HepG2 (cell line): ENCODE measurements at places on chromosomes 13 and 19. TPM values are rescaled to one million over a fixed set of nuclear protein-coding genes. Genes with fewer than 3 reads are reported as not detected.
A peak's percentile ranks its signal among the peaks of the same experiment; 100 is the strongest.

GRCh38 chr13:110423689-110424302 is 116.7 kb downstream of the COL4A2 start:
- no peak overlapping the region for H3K4me3 ChIP-seq
- H3K27ac ChIP-seq, result no peak overlapping the region
- H3K27me3 ChIP-seq, result no peaks in the 10 kb centered on the region
- DNase-seq, result no peak
- H3K4me1 ChIP-seq, result no peaks in the 10 kb centered on the region

DNA sequence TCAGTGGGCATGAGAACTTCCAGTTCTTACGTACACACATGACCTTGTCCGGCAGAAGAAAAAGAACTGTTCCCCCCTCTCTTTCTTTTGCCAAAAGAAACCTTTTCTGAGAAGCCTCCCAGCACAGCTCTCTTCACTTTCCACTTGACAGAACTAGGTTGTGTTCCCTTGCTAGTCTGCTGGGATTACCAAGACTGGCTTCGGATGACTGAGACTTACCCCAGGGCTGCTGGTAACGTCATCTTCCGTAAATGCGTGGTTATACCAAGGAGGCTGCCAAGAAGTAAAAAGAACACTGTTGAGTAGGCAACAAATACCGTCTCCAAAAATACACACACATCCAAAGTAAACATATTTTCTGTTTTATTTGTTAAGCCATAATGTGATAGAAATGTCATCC is 908.2 kb downstream of the EFNB2 start:
- H3K4me3 ChIP-seq, result no peak overlapping the region
- no peaks in the 10 kb centered on the region for H3K4me1 ChIP-seq
- DNase-seq, result no peak
- no peaks in the 10 kb centered on the region for H3K36me3 ChIP-seq
- no peak overlapping the region for H3K27ac ChIP-seq

GRCh38 chr19:58021541-58022282 is 12.1 kb upstream of the ZSCAN1 start:
- H3K36me3 ChIP-seq, result no peaks in the 10 kb centered on the region
- peak; percentile 53 for DNase-seq
- no peak overlapping the region for H3K27ac ChIP-seq
- H3K4me3 ChIP-seq, result no peak overlapping the region
- no peaks in the 10 kb centered on the region for H3K4me1 ChIP-seq

DNA sequence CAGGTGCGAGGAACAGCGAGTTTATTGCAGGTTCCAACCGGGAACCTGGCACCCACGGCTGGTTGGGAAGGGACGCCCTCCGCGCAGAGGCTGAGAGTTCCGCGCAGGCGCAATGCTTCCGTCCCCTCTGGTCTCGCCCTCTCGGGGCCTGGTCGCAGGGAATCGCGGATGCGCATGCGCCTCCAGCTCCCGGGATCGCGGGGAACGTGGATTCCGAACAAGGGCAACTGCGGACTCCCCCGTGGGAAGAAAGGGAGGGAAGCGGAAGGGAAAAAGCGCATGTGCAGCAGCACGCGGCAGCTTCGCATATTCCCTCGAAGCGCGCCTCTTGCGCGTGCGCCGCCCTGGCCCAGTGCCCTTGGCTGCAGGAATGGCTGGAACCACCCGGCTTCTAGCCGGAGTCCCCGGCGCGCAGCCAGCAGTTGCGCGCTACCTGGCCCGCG is 1.1 kb downstream of the TSSK6 start:
- no peaks in the 10 kb centered on the region for H3K27me3 ChIP-seq
- H3K4me1 ChIP-seq, result peaks cover 17% of the 10 kb centered on the region
- DNase-seq, result no peak
- H3K27ac ChIP-seq, result no peak overlapping the region
- H3K36me3 ChIP-seq, result peaks cover under 1% of the 10 kb centered on the region; the same call in 1 of the 2 replicates
- H3K4me3 ChIP-seq, result no peak overlapping the region

Gene PSG6
- not detected in 2 replicates for total RNA-seq

DNA sequence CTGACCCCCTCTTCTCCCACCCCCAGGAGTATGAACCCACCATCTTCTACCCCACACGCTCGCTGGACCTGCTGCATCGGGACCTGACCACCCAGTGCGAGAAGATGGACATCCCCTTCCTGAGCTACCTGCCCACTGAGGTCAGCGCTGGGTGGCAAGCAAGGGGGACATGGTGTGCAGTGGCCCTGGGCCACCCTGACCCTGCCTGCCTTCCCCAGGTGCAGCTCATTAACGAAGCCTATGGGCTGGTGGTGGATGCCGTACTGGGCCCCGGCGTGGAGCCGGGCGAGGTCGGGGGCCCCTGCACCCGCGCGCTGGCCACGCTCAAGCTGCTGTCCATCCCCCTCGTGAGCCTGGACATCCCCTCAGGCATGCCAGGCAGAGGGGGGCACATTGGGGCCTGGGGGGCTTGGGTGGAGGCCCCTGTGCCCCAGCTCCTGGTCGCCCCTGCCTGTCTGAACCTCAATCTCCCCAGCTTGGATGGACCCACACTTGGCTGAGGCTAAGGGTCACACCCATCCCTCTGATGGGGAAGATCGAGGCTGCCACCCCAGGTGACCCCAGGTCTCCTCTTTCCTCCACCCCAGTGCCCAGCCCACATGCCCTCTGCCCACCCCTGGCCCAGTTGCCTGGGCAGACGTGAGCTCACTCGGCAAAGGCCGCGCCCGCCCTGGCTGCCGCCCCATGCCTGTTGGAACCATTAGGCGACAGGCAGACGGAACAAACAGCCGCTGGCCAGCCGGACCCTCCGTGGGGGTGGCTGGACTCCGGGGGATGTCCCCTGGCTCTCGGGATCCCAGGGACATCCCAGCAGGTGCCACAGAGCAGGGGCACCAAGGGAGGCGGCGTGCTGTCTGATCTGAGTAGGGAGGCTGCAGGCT is 2.5 kb upstream of the CILP2 start:
- H3K4me3 ChIP-seq, result no peak overlapping the region
- no peak overlapping the region for H3K27ac ChIP-seq
- H3K4me1 ChIP-seq, result peaks cover 9% of the 10 kb centered on the region; the same call in 1 of the 2 replicates
- H3K27me3 ChIP-seq, result 0 out of 3 replicates have a peak, but pooled peaks cover 6% of the 10 kb centered on the region

DNA sequence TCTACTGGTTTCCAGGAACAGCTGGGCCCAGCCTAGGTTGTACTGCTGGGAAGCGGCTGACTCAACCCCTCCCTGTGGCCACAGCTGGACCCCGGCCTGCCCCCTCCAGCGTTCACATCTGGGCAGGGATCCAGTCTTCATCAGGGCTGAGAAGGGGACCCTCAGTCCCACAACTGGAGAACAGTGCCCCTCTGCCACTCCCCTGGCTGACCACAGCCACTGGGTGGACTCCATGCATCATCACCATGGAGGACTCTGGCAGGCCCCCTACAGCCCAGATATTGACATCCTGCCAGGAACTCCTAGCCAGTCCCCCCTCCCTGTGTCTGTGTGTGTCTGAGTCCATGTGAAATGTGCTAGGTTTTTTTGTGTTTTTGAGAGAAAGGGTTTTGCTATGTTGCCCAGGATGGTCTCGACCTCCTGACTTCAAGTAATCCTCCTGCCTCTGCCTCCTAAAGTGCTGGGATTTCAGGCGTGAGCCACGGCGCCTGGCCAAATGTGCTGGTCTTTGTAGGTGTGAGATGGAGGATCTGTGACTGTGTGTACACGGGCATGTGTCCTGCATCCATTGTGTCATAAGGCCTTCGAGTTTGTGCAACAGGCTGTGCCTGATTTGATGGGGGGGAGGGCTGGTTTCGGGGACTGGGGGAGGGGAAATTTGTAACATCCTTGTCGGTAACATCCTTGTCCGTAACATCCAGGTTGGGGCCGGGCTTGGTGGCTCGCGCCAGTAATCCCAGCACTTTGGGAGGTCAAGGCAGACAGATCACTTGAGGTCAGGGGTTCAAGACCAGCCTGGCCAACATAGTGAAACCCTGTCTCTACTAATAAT is 4.0 kb upstream of the HOOK2 start:
- DNase-seq, result peak; percentile 61
- H3K27me3 ChIP-seq, result no peaks in the 10 kb centered on the region; the same call in 2 of the 3 replicates
- H3K4me1 ChIP-seq, result peaks cover 61% of the 10 kb centered on the region
- H3K27ac ChIP-seq, result no peak overlapping the region

DNA sequence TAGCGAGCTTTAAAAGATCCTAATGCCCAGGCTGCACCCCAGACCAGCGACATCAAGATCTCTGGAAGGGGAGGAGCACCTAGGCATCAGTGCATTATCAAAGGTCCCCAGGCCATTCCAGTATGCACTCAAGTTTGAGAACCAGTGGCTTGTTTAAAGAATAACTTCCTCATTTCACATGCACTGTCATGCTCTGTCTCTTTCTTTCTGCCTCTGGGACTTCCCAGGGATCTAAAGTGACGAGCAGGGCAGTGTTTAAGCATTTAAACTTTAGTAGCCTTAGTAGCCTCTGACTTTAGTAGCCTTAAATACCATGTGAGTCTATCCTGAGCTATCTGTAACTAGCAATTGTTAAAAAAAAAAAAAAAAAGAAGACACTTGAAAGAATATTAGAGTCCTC is 8.9 kb upstream of the FARP1 start:
- no peak for DNase-seq
- H3K4me1 ChIP-seq, result peaks cover 15% of the 10 kb centered on the region
- H3K27ac ChIP-seq, result no peak overlapping the region

- no peak for DNase-seq
- peaks cover 13% of the 10 kb centered on the region for H3K4me1 ChIP-seq
- peaks cover 46% of the 10 kb centered on the region for H3K36me3 ChIP-seq
- no peaks in the 10 kb centered on the region for H3K27me3 ChIP-seq
- no peak overlapping the region for H3K4me3 ChIP-seq
- H3K27ac ChIP-seq, result no peak overlapping the region
Measured at GRCh38 chr19:46368116-46368515, 21.2 kb downstream of the PPP5C start.

DNA sequence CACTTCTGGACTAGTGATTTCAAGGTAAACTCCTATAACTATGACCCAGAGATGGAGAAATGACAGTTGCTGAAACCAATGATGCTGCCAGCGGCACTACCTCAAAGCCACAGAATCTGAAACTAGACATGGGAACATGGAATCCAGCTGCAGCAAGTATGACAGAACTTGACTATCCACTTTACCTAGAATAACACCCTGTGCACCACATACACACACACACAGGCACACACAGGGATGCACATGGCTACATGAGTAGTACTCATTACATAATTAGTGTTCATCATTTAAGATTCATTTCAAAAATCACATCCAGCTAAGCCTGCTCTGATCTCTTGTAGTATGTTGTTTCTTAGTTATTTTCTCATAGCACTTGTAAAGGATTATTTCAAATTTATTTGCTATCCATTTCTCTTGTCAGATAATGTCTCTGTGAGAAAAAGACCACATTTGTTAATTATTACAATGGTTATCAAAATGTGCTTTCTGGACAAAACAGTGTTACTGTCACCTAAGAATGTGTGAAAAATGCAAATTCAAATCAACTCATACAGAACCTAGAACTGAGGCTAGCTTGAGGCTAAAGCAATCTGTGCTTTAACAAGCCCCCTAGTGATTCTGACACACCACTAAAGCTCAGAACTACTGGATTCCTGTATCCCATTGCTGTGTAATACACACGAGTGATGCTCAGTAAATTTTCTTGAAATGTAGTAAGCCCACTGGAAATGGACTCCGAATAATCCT is 59.4 kb downstream of the WTIP start:
- no peaks in the 10 kb centered on the region; the same call in 1 of the 2 replicates for H3K27me3 ChIP-seq
- H3K36me3 ChIP-seq, result no peaks in the 10 kb centered on the region
- no peak overlapping the region for H3K27ac ChIP-seq
- H3K4me1 ChIP-seq, result no peaks in the 10 kb centered on the region
- DNase-seq, result no peak
- H3K4me3 ChIP-seq, result no peak overlapping the region

GRCh38 chr19:35852029-35852780 is at the start of gene NPHS1:
Gene NPHS1, minus strand, starts transcription at chr19:35852504. Its CDS starts 667 bp downstream, at chr19:35851837.
- H3K4me1 ChIP-seq, result peaks cover 30% of the 10 kb centered on the region
- H3K4me3 ChIP-seq, result no peak within 1 kb of the TSS
- no peak for DNase-seq
- no peaks in the 10 kb centered on the region for H3K36me3 ChIP-seq
- H3K27ac ChIP-seq, result no peak within 1 kb of the TSS

DNA sequence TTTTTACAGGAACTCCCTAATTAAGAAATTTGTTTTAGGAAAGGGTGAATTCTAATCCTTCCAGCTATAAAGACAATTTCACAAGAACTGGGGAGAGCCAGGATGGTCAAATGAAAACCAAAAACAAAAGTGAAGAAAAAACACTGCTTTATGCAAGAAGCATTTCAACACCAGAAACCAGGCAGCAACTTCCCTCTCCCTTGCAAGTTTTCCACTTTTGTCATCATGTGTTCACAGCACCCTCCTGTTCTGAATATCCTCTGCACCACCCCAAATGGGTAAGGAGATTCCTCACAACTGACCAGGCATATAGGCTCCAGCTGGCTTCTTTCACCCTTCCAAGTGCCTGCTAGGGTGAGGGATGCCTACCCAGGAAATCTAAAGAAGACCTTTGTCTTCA is 328.1 kb downstream of the TBC1D4 start:
- H3K4me3 ChIP-seq, result no peak overlapping the region
- H3K4me1 ChIP-seq, result no peaks in the 10 kb centered on the region
- no peak overlapping the region for H3K27ac ChIP-seq
- H3K27me3 ChIP-seq, result no peaks in the 10 kb centered on the region
- DNase-seq, result no peak
- no peaks in the 10 kb centered on the region for H3K36me3 ChIP-seq

DNA sequence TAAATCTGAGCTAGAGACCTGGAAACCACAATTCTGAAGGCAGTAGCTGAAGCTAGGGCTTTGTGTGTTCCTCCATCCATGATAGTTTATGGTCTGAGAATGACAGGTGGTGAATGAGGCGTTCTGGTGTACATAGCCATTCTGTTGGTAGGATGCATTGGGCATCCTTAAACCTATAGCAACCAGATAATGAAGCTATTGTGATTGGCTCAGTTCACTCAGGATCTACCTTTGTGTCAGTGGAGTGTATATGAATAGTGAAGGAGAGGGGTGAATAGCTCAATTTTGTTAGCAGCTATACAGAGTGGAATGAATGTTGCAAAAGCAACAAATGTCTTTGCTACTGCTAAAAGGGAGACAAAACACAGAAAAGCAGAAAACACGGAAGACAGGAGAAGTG is 80.0 kb upstream of the PCDH20 start:
- no peak overlapping the region for H3K27ac ChIP-seq
- H3K4me3 ChIP-seq, result no peak overlapping the region
- no peaks in the 10 kb centered on the region for H3K36me3 ChIP-seq
- H3K4me1 ChIP-seq, result no peaks in the 10 kb centered on the region
- H3K27me3 ChIP-seq, result no peaks in the 10 kb centered on the region

GRCh38 chr19:41218615-41219507 is at the start of gene AXL:
Gene AXL, plus strand, starts transcription at chr19:41219223. Its CDS starts 170 bp downstream, at chr19:41219393.
- peak within 1 kb of the TSS; percentile 52 for H3K4me3 ChIP-seq
- H3K4me1 ChIP-seq, result peaks cover 51% of the 10 kb centered on the region
- peaks cover 4% of the 10 kb centered on the region; the same call in 1 of the 3 replicates for H3K27me3 ChIP-seq
- no peaks in the 10 kb centered on the region for H3K36me3 ChIP-seq

Gene TRPC4
- total RNA-seq, result not detected in 2 replicates

Gene FGF22
- total RNA-seq, result 0.24 TPM in 1 of 2 replicates, not detected in the other

Gene PLEKHJ1
- 108 and 130 TPM in 2 replicates for total RNA-seq

- no peak overlapping the region for H3K27ac ChIP-seq
- H3K4me3 ChIP-seq, result no peak overlapping the region
- H3K36me3 ChIP-seq, result no peaks in the 10 kb centered on the region
- H3K27me3 ChIP-seq, result no peaks in the 10 kb centered on the region
- DNase-seq, result no peak
Measured at GRCh38 chr19:31054430-31054829, 294.8 kb downstream of the TSHZ3 start.
